ENCODE measurements at places on chromosomes 3 and 15.

DNA sequence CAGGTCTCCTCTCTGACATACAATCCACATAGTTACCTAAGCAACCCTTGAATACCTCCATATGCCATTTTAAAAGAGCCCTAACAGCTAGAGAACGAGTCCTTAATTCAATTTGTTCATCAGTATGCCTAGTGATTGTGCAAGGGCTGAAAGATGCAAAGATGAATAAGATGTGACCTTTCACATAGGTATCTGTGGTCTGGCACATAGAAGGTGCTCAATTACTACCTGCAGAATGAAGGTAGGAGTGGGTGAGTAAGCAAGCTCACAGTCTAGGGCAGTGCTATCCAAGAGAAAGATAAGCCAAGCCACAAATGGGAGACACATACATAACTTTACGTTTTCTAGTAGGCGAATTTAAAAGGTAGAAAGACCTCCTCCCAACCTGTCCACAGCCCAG, 157.9 kb downstream of the OSBPL10 start:
- no peak for DNase-seq

- DNase-seq, result no peak
Measured at GRCh38 chr3:150393745-150394144, 14.4 kb upstream of the TSC22D2 start.

DNA sequence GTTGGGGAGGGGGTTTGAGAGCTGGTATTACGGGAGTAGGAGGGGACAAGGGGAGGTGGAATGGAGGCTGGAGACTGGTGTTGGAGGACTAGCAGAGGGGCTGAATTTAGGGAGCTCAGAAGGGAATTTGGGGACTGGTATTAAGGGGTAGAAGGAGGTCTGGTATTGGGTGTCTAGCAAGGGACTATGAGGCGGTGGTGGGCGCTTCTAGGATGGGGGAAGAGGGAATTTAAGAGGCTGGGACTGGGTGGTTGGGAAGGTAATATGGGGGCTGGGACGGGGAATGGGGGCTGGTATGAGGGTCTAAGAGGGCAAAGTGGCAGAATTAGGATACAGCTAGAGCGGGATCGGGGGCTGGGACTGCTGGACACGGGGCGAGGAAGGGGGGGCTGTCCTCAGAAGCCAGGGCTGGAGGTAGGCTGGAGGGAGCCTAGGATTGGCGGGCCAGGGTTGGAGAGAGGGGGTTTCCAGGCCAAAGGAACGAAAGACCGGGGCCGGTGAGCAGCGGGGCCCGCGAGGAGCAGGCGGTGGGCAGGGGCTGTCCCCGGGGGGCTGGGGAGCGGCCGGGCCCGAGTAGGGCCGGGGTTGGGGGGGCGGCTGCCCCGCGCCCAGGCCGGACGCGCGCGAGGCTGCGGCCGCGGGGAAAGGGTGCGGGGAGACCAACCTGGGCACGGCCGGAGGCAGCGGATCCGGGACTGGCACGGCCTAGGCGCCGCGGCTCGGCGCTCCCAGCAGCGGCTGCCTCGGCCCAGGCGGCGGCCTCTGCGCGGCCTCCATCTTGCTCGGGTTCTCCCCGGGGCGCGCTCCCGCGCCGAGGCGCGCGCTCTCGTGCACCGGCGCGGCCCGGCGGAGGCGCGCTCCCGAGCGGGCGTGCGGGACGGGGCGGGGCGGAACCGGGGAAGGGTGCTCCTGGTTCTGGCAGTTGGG, at the start of gene LHFPL4:
LHFPL4 (minus strand) TSS at position 802 of the 927 bp plus-strand sequence. CDS start 1,143 bp downstream, outside the sequence.
- DNase-seq, result no peak

DNA sequence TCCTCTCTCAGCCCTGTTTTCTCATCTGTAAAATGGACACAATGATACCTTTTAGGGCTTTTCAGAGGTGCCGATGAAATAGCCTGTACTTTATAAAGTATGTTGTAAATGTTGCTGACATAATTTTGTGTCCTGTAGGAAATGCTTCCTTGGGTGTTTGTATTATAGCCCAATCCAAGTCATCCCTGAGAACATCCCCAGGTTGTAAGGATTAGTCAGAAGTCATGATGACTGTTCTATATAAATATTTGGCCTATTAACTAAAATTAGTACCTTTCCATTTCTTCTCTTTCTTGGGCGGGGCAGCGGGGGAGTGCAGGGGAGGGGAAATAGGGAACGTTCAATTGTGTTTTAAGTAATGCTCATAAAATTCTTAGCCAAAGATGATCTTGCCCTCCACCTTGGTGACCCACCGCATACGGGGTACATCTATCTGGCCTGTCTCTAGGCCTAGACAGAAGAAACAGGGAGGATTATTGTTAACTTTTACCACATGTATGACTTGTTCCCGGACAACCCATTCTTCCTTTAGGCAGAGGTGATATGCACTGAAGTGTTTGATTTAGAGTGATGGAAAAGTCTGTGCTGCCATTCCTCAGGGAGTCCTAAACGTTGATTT, 120.7 kb downstream of the VGLL4 start:
- DNase-seq, result no peak

DNA sequence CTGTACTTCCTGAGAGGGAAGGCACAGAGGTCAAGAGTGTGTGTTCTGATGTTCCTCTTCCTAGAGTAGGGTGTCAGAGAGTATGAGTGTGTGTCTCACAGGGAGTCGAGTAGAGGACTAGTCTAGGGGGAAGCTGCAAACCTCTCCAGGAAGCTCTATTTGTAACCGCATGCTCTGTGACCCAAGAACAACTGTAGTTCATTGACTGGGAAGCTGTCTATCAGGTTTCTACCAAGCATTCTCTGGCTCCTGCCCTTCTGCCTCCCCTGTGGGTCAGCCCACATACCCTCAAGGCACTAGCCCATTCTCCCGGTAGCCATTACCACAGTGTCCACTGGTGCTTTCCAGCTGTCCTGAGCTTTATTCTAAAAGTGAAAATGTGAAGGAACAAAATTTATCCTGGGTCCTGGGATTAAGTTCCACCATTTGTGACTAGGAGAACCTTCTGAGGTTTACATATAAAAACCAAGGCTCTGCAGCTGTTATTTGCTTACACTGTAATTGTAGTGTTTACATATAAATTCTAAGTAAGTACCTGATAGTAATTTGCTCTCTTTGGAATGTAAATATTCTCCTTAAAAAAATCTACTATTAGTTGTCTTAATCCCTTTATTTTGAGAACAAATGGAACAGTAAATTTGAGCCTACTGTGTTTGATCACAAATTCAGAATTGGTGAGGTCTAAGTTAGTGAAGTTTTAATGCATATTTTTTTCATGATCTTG, 40.7 kb downstream of the MYRIP start:
- DNase-seq, result no peak

GRCh38 chr3:153369561-153370374, 207.7 kb downstream of the RAP2B start:
- no peak for DNase-seq

GRCh38 chr15:45099549-45100165, 14.3 kb downstream of the DUOX2 start:
- no peak for DNase-seq

GRCh38 chr3:149879872-149880271, 66.9 kb downstream of the RNF13 start:
- DNase-seq, result no peak

DNA sequence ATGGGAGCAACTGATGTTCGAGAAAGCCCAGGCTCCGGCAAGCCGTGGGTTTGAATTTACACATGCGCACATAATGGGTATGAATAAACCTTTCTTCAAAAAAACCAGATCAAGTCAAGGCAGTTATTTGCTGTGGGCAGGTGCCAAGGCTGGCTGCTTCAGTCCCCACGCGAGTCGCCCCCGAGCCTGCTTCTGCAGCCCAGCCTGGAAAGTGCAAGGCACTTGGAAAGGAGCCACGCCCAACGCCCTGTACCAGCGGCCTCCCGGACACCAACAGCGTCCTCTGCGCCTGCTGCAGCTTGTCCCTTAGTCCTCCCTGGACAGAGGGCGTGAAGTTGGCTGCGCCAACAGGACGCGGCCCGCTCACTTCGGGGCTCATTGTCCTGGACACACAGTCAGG, 68.9 kb downstream of the KLF15 start:
- DNase-seq, result no peak

- no peak for DNase-seq
Measured at GRCh38 chr15:76974456-76975036, 20.4 kb upstream of the PSTPIP1 start.

GRCh38 chr3:186283651-186284348, 78.2 kb downstream of the DGKG start:
- DNase-seq, result no peak

DNA sequence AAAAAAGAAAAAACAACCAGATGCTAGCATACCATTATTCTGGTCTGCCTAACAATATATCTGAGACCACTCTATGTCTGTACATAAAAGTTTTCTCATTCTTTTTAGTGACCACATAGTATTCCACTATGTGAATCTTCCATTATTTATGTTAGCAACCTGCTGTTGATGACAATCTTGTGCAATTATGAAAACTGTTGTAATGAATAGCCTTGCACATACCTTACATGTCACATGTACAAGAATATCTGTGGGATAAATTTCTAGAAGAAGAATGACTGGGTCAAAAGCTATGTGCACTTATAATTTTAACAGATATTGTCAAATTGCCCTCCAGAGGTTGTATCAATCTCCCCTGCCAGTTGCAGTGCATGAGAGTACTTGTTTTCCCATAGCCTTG, 62.5 kb downstream of the ARHGAP31 start:
- DNase-seq, result no peak

- DNase-seq, result no peak
Measured at GRCh38 chr3:3125977-3126376, 763 bp upstream of the TRNT1 start.

- DNase-seq, result no peak
Measured at GRCh38 chr3:164179110-164179774, 899.1 kb downstream of the SI start.
